ENCODE measurements at places on chromosomes 6 and 20. TPM values are rescaled to one million over a fixed set of nuclear protein-coding genes. Genes with fewer than 3 reads are reported as not detected.

Gene PNPLA1
- total RNA-seq: not detected

Gene C20orf144
- not detected for total RNA-seq

Gene PRDM13
- total RNA-seq: not detected

Gene KCNK16
- total RNA-seq: not detected

Gene ARHGAP40
- total RNA-seq: not detected

GRCh38 chr20:45404438-45404837 is 3.7 kb upstream of the DBNDD2 start:
- H3K4me3 ChIP-seq: no peak overlapping the region
- H3K27ac ChIP-seq: peak overlapping the region; percentile 99
- no peaks in the 10 kb centered on the region for H3K27me3 ChIP-seq
- peaks cover 9% of the 10 kb centered on the region for H3K36me3 ChIP-seq

GRCh38 chr6:158703111-158703836 is 53.4 kb downstream of the SYTL3 start:
- peaks cover 28% of the 10 kb centered on the region for H3K4me1 ChIP-seq
- H3K36me3 ChIP-seq: no peaks in the 10 kb centered on the region
- no peak overlapping the region for H3K4me3 ChIP-seq
- H3K27me3 ChIP-seq: no peaks in the 10 kb centered on the region

DNA sequence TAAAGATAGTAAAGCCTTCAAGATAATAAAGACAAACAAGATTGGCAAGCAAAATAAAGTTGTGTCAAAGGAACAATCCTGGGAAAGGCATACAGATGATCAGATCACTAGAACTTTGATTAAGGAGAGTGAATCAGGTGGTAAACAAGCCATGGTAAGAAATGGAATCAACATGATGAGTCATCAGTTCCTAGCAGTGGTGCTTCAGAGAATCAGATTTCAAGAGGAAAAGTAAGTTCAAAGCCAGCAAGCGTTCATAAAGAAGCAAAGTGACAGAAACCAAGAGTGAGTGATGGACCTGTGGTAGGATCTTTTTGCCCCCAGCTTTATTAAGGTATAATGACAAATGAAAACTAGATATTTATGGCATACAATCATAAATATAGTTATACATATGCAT is 340.4 kb downstream of the TPBG start:
- H3K4me1 ChIP-seq: no peaks in the 10 kb centered on the region
- H3K4me3 ChIP-seq: no peak overlapping the region
- H3K27me3 ChIP-seq: no peaks in the 10 kb centered on the region
- no peak for DNase-seq
- H3K36me3 ChIP-seq: no peaks in the 10 kb centered on the region

- no peaks in the 10 kb centered on the region for H3K27me3 ChIP-seq
- no peak for DNase-seq
- no peak overlapping the region for H3K27ac ChIP-seq
- no peak overlapping the region for H3K4me3 ChIP-seq
- H3K4me1 ChIP-seq: no peaks in the 10 kb centered on the region
- no peaks in the 10 kb centered on the region for H3K36me3 ChIP-seq
Measured at GRCh38 chr6:88442737-88443136, 276.6 kb upstream of the CNR1 start.

- no peak overlapping the region for H3K4me3 ChIP-seq
- H3K4me1 ChIP-seq: no peaks in the 10 kb centered on the region
- DNase-seq: no peak
- no peaks in the 10 kb centered on the region for H3K36me3 ChIP-seq
- H3K27ac ChIP-seq: no peak overlapping the region
Measured at GRCh38 chr20:35328689-35329088, 36.5 kb upstream of the FAM83C start.

- H3K36me3 ChIP-seq: no peaks in the 10 kb centered on the region
- H3K4me3 ChIP-seq: no peak within 1 kb of the TSS
- H3K4me1 ChIP-seq: no peaks in the 10 kb centered on the region
- DNase-seq: no peak
- H3K27ac ChIP-seq: no peak within 1 kb of the TSS
Measured at GRCh38 chr6:11110921-11111768, at the start of gene ERVFRD-1. ERVFRD-1 (minus strand) TSS chr6:11111725; CDS start chr6:11105310, 6,415 bp downstream.

DNA sequence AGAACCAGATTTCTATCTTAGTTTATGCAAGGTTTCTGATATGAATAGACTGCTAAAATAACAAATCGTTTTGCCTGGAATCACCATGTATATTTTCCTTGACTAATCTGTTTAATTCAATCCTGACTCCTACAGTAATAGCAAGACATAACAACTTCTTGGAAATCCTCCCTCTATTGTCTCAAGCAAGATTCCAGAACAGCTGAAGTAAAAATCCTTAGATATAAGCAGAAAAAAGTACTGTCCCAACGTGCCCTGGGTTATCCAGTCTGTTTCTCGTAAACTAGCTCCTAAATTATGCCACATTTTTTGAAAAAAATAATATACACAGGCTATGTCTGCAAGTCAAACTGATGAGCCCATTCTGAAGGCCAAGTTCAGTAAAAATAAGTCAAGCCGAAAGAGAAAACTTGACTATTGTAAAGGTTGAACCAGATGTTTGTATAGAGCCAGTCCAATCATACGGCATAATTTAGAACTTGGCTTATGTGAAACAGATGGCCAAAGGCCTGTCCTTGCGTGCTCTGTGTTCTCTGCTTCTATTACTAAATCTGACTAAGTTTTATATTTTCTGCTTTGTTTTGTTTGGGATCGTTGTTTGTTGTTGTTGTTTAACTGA is 341.6 kb upstream of the NRSN1 start:
- no peaks in the 10 kb centered on the region for H3K36me3 ChIP-seq
- peak overlapping the region; percentile 6 for H3K4me3 ChIP-seq
- no peaks in the 10 kb centered on the region for H3K4me1 ChIP-seq
- no peaks in the 10 kb centered on the region for H3K27me3 ChIP-seq

DNA sequence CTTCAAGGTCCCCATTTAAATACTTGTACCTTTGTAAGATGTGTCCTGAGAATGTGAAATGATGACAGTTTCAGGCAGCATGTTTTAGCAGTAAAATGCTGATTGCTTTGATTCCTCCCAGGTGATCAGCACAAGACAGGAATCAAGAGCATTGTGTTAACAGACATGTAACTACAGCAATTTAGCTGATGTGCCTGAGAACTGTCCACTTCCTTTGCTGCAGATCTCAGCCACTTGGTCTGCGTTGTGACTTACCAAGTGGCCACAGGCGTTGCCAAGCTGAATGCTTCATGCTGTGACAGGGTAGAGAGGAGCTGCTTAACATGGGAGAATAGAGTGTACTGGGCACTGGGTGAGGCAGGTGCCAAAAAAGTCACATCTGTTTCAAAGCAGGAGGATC is 767.0 kb upstream of the POU3F2 start:
- H3K4me3 ChIP-seq: no peak overlapping the region
- H3K27me3 ChIP-seq: no peaks in the 10 kb centered on the region
- no peak overlapping the region for H3K27ac ChIP-seq
- no peaks in the 10 kb centered on the region for H3K36me3 ChIP-seq
- DNase-seq: no peak

DNA sequence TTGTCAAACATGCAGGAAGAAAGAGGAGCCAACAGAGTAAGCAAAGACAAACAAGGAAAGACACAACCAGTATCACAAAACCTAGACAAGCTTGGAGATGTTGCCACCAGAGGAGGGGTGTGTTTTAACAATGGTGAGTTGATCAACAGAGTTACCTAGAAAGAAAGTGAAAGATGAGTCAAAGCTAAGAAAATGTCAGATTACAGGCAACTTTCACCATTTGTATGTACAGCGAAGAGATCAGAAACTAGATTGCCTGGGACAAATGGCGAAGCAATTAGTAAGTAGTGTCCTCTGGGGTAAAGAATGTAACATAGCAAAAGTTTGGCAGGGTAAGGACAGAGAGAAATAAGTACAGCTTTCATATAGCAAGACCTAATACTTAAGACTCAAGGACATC is 51.6 kb upstream of the POU3F2 start:
- H3K36me3 ChIP-seq: no peaks in the 10 kb centered on the region
- no peak for DNase-seq
- no peak overlapping the region for H3K27ac ChIP-seq
- no peaks in the 10 kb centered on the region for H3K4me1 ChIP-seq
- H3K4me3 ChIP-seq: no peak overlapping the region
- H3K27me3 ChIP-seq: no peaks in the 10 kb centered on the region

GRCh38 chr6:42368181-42368580 is 83.5 kb downstream of the TRERF1 start:
- H3K27ac ChIP-seq: no peak overlapping the region
- no peak overlapping the region for H3K4me3 ChIP-seq
- no peaks in the 10 kb centered on the region for H3K27me3 ChIP-seq

DNA sequence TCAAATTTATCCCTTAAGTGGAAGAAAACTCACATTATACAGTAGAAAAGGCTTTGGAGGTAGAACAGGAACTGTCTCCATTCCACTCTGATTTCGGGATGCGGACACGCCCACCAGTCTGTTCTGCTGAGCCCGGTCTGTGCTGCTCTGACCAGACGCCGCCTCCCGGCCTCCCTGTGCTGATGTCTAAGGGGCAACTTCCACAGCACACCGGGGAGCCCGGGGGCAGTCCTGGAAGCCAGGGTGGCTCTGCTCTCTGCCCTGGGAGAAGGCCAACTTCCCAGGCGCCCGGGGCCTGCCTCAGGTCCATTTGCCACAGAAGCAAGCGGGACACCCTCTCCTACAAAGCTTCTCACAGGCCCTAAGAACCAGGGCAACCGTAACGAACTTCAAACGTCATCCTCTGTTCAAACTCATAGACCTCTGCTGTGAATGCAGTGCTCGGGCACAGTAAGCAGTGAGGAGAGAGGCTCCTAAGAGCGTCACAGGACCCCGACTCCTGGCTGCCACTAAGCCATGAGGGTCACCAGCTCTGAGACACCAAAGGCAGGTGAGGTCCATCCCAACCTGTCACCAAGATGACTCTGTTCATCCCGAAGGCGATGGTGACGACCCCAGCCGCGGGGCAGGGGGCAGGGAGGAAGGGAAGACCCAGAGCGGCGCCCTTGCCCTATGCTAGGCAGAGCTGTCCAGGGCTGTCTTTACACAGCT is 5.6 kb downstream of the TAF4 start:
- H3K36me3 ChIP-seq: peaks cover 5% of the 10 kb centered on the region
- DNase-seq: no peak
- no peaks in the 10 kb centered on the region for H3K27me3 ChIP-seq
- H3K4me1 ChIP-seq: peaks cover 12% of the 10 kb centered on the region

- DNase-seq: peak; percentile 77
- no peaks in the 10 kb centered on the region for H3K36me3 ChIP-seq
- peak overlapping the region; percentile 46 for H3K27ac ChIP-seq
- H3K4me1 ChIP-seq: peaks cover 4% of the 10 kb centered on the region
Measured at GRCh38 chr6:3697609-3698008, 53.9 kb downstream of the PXDC1 start.

GRCh38 chr20:40644863-40645262 is 44.2 kb downstream of the MAFB start:
- no peaks in the 10 kb centered on the region for H3K27me3 ChIP-seq
- H3K4me3 ChIP-seq: no peak overlapping the region
- peaks cover 5% of the 10 kb centered on the region for H3K4me1 ChIP-seq
- no peak for DNase-seq

DNA sequence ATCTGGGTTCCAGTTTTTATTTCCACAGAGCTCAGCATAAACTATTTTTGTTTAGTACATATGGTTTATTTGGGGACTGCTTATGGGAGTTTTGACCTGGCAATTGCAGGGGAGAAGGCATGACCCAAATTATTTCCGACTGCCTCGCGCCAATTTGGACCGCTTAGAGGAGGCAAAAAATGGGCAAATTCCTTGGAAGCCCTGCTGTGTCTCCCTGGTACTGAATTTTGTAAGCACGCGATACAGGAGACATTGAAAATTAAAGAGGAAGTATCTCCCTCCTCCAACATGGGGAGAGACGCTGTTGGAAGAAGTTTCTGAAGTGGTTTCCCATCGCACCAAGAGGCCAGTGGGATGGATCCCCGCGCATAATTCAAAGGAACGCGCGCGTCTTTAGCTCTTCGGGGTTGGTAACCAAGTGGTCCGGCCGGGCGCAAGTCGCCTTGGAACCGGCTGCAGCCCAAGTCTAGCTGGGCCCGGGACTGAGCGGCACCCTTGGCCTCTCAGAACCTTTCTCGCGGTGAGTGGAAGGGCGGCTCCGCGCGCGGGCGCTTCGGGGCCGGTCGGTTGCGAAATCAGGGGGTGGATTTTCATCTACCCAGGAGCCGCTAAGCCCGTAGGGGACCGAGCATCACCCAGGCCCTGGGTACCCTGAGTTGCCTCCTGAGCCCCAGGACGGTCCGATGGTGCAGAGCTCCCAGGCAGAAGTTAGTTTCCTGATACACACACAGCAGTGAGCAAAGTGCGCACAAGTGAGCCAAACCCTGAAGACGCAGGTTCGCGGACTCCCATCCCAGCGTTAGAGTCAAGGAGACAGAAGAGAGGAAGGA is 6.2 kb downstream of the NKX2-2 start:
- no peak overlapping the region for H3K27ac ChIP-seq
- H3K4me1 ChIP-seq: peaks cover 25% of the 10 kb centered on the region
- no peak for DNase-seq
- peaks cover 14% of the 10 kb centered on the region for H3K27me3 ChIP-seq

DNA sequence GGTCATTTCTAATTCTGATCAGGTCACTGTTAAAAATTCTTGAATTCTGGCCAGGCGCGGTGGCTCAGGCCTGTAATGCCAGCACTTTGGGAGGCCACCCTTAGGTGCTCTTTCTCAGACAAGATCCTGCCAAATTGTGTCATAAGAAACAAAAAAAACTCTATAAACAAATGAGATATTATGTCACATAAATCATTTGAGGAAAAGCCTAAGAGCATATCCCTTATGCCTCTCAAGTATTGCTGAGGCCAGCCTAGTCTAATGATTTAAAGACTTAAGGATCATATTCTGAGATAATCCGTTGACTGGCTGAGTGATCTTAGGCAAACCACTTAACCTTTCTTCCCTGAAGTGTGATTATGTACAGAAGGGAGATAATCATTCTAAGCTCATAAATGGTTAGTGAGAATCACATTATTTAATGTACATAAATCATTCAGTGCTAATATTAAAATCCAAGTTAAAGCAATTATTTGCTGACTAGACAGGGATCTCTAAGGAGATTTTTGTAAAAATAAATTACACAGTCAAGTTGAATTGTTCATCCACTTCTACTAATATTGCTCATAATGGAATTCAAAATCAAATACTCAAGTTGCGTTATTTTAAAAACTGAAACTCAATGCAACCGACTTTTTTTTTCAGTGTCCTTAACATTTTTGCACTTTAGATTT is 365.4 kb downstream of the PHF3 start:
- no peak overlapping the region for H3K27ac ChIP-seq
- no peak overlapping the region for H3K4me3 ChIP-seq
- no peak for DNase-seq

GRCh38 chr6:6694368-6694780 is 105.9 kb downstream of the LY86 start:
- H3K36me3 ChIP-seq: no peaks in the 10 kb centered on the region
- DNase-seq: no peak
- H3K27me3 ChIP-seq: no peaks in the 10 kb centered on the region
- H3K27ac ChIP-seq: no peak overlapping the region
- H3K4me3 ChIP-seq: no peak overlapping the region
